ENCODE measurements at places on chromosomes 2 and 18.

- DNase-seq = no peak
Measured at GRCh38 chr2:138610201-138610953, 108.8 kb downstream of the SPOPL start.

DNA sequence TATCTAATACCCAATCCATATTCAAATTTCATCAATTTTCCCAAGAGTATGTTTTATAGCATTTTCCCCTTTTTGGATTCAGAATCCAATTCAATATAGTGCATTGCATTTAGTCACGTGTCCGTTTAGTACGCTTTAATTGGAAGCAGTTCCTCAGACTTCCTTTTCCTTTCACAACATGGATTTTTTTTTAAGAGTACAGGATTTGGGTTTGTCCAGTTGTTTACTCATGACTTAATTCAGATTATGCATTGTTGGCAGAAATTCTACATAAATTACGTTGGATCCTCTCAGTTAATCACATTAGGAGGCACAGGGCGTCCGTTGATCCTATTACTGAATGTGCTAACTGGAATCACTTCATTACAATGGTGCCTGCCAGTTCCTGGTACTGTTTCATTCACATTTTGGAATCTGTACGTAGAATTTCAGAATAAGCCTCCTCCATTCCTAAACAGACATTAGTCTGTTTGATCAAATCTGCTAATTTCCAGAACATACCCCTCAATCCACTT is 70.0 kb upstream of the ATIC start:
- no peak for DNase-seq

- DNase-seq = no peak
Measured at GRCh38 chr18:56306797-56307196, 331.6 kb downstream of the TXNL1 start.

DNA sequence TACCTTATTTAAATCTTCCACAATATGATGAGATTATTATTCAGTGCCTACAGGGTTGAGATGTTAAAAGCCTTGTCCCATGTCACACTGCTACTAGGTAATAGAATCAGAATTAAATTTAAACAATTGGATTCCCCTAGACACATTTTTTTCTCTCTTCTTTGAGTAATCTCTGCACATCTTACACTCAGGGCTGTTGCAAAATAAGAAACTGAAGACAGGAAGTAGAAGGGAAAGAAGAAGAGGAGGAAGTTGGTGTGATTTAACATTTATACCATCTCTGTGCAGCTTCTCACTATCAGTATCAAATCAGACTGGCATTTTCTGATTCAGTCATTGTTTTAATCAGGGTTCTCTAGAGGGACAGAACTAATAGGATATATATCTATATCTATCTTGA is 677.6 kb downstream of the IRS1 start:
- DNase-seq = no peak

DNA sequence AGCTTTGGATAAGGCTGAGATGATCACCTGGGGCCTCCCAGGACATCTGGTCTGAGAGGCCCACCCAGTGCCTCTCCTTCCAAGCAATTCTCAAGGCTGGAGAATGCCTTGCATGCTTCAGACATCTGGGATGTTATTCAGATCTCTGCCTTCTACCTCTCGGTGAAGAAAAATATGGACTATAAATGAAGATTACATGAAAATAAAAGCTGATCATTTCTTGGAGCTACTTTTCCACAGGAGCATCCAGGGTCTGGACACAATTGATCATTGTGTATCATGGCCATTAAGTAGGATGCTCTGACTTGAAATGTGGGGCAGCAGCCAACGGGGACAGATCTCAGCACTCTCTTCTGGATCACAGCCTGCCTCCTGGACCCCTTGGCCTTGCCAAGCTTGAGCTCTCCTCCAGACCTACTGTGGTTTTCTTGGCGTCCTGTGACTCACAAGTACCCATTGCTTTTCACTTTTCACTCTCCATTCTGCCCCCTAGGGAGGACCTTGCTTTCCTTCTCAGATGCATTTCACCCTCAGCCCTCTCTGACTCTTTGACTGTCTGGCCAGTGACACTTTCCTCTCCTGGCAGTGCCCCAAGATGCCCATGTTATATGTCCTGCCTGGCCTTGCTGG is 203.1 kb downstream of the INSIG2 start:
- no peak for DNase-seq

Data from NCI-H2081 treated with DMSO at 0.1 percent for 48 hours (cell line).